Muscle of arm (tissue), 14 donors: ENCODE measurements at places on chromosomes 3 and 15.

DNA sequence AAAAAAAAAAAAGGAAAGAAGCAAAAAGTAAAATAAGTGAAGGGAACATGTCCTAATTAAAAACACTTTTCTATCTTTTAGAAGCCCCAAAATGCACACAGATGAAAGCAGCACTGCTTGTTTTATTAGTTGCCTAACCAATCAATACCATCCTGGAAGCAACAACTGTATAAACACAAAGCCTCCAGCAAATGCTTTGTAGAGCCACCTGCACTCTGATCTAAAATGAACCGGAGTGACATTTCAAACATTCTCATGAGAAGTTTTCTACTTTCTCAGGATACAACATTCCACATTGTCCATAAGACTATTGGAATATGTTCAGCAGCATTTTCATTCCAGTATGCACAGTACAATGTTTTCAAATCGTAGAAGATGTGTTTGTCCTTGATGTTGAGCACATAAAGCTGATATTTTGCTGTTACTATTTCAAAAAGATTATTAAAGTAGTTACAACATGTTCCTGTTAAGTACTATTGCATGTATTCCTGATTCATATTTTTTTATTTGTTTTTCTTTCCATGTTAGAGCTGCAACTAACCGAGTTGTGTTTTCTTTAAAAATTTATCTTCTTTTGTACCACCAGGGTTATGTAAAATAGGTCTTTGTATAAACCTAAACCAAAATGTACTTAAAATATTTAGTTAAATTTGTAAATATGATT is 50.3 kb upstream of the PLSCR5 start:
- DNase-seq = no peak

DNA sequence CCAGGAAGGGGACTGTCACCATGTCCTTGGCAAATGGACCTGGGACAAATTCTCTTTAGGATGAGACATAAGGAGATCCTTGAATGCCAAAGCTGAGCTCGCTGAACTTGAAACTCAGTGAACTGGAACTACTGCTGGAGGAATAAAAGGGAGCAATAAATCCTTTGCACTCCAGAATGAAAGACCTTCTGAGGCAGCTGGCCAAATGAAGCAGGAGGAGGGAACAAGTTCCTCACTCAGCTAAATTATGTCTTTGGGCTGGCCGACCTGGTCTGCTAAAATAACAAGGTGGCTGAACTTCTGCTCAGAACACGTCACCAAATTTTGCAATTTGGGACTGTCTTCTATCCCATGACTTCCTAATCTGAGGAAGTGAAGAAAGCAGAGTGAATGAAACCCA is 314.7 kb downstream of the LPP start:
- DNase-seq = no peak

GRCh38 chr3:193885832-193886231 is 250.1 kb upstream of the HES1 start:
- no peak for DNase-seq

- no peak for DNase-seq
Measured at GRCh38 chr3:197364410-197365071, 66.1 kb upstream of the DLG1 start.

GRCh38 chr3:156149876-156150275 is 29.5 kb downstream of the KCNAB1 start:
- DNase-seq = no peak

DNA sequence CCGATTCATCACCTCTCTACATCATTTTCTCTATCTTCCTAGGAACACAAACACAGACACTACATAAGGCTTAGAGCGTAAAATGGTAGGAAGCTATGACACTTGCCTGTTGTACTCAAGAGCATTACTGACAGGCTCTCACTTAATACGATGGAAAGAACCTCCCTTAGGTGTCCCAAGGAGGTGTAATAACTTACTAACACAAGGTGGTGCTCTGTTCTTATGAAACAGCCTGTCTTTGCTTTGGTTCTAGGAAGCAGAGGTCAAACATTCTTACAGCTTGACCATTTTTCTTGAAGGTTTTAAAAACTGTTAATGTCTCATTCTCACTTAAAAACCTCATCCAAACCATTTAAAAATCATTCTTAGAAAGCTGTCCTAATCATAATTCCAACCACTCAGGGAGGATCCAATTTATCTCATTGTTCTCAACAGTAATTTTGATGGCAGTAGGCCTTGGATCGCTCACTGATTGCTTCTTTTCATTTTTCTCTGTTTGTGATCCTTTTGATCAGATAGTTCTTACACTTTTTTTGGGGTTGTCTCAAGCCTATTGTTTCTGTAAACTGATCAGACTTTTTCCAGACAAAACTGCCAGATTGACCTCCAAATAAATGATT is 317.8 kb upstream of the AGTR1 start:
- peak; percentile 38 for DNase-seq

- DNase-seq = no peak
Measured at GRCh38 chr3:55177749-55178148, 249.9 kb upstream of the LRTM1 start.

- peak; percentile 73 for DNase-seq
Measured at GRCh38 chr3:127053450-127053849, 70.5 kb downstream of the PLXNA1 start.

GRCh38 chr15:83289160-83289559 is 4.7 kb upstream of the BNC1 start:
- no peak for DNase-seq

DNA sequence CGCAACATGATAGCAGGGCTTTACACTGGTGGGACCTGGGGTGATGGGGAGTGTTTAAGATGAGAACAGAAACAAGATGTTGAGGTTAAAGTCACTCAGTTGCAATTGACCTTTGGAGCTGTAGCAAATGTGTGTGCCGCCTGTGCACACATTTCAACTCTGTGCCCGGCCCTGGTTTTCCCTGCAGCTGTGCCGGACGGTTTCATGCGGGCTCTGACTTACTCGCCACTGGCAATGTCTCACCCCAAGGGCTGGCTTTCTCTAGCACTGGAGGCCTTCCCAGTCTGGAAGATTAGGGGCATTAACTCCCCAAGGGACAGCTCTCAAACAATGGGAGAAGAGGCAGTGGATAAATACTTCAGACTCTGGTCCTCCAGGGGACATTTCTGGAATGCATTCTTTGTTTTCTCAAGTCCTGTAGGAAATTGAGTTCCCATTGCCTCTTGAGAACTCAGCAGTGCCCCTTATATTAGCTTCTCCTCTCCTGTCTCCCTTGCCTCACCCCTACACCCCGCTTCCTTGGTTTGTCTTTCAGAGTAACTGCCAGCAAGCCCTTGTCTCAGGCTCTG is 152.5 kb downstream of the EDEM1 start:
- no peak for DNase-seq

GRCh38 chr3:37825744-37826400 is 35.8 kb upstream of the CTDSPL start:
- DNase-seq = no peak

DNA sequence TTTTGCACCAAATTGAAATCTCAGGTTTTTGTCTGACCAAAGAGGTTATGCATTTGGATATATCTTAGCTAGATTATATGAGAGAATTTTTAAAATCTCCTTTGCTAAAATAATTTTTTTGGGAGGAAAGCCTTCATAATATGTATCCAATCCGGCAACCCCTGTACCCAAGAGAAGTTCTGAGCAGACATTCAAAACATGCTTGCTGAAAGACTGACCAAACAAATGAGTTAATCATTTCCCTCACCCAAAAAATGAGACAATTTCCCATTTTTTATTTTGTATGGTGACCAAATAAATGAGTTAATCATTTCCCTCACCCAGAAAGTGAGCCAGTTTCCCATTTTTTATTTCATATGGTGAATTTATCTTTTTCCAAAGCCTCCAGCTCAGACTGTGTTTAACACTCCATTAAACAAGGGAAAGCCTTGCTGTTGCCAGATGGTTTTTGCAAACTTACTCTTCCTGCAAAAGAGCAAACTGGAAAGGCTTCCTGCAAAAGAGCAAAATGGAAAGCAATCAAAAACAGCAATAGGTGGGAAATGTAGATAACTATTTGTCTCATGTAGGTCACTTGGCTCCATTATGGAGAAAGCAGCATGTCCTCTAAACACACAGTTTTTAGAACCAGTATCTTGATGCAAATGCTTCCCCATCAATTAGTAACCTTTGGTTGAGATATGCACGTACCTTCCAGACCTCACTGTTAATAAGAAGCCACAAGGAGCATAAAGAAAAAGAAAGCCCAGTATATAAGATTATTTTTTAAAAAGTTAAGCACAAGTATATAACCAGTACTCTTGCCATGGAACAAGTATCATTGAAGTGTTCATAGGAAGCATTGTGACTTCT is 78.4 kb upstream of the OSTN start:
- peak; percentile 26 for DNase-seq

GRCh38 chr3:122969585-122970469 is 57.7 kb downstream of the SEMA5B start:
- DNase-seq = peak; percentile 69
